ENCODE measurements at places on chromosomes 1 and 21. TPM values are rescaled to one million over a fixed set of nuclear protein-coding genes. Genes with fewer than 3 reads are reported as not detected.

Gene PDC
- not detected for total RNA-seq

Gene RGS7
- total RNA-seq, result 0.49 TPM

- DNase-seq, result no peak
- no peak overlapping the region for H3K4me3 ChIP-seq
- H3K27me3 ChIP-seq, result no peaks in the 10 kb centered on the region
Observed at GRCh38 chr1:77958391-77958790, 20.5 kb downstream of the FUBP1 start.

GRCh38 chr1:145846201-145846612 is 777 bp downstream of the NUDT17 start:
- peaks cover 36% of the 10 kb centered on the region for H3K36me3 ChIP-seq
- H3K27me3 ChIP-seq, result no peaks in the 10 kb centered on the region
- peaks cover 8% of the 10 kb centered on the region for H3K4me1 ChIP-seq
- no peak for DNase-seq
- H3K27ac ChIP-seq, result no peak overlapping the region
- no peak overlapping the region for H3K4me3 ChIP-seq

Gene OR14A2
- not detected for total RNA-seq

Gene ACTN2
- total RNA-seq, result not detected

DNA sequence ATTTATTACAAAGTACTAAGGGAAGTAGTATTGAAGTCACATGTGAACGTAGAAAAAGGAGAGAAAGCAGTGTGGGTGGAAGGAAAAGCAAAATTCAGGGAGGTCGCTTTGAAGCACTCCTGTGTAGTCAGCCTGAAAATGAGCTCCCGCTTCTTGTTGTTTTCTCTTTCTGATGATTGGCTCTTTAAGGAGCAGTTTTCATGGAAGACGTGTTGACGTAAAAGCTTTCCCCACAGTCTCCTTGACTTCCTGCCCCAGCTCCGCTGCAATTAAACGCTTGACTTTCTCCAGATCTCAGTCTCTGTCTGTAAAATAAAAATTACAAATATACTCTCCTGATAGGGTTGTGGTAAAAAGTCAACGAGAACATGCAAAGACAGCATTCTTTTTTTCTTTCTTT is 661.5 kb upstream of the ZP4 start:
- no peak for DNase-seq
- H3K4me3 ChIP-seq, result no peak overlapping the region
- no peak overlapping the region for H3K27ac ChIP-seq
- H3K36me3 ChIP-seq, result no peaks in the 10 kb centered on the region
- H3K4me1 ChIP-seq, result no peaks in the 10 kb centered on the region
- H3K27me3 ChIP-seq, result no peaks in the 10 kb centered on the region

DNA sequence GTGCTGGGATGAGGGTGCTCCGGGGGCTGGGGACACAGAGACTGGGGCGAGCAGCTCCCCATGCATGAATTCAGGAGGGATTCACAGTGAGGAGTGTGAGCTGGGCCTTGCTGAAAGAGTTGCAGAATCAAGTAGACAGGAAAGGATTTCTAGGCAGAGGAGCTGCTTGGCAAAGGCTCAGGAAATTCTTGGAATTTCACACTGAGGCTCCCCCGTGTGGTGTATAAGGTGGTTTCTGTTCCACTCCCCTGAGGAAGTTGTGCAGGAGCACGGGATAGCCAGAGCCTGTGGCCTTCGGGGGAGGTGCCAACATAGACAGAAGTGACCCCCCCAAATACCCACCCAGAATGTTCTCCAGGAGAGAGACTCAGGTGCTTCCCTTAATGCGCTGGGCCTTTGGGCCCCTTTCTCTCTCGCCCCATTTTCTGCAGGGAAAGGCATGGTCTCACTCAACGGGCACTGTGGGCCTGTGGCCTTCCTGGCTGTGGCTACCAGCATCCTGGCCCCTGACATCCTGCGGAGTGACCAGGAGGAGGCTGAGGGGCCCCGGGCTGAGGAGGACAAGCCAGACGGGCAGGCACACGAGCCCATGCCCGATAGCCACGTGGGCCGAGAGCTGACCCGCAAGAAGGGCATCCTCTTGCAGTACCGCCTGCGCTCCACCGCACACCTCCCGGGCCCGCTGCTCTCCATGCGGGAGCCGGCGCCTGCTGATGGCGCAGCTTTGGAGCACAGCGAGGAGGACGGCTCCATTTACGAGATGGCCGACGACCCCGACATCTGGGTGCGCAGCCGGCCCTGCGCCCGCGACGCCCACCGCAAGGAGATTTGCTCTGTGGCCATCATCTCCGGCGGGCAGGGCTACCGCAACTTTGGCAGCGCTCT is 58.5 kb upstream of the ACTL8 start:
- DNase-seq, result no peak
- H3K27ac ChIP-seq, result no peak overlapping the region
- no peaks in the 10 kb centered on the region for H3K36me3 ChIP-seq
- peaks cover 12% of the 10 kb centered on the region for H3K27me3 ChIP-seq
- H3K4me3 ChIP-seq, result no peak overlapping the region
- no peaks in the 10 kb centered on the region for H3K4me1 ChIP-seq

Gene SLC45A3
- 7.4 TPM for total RNA-seq

Gene LCE6A
- not detected for total RNA-seq

DNA sequence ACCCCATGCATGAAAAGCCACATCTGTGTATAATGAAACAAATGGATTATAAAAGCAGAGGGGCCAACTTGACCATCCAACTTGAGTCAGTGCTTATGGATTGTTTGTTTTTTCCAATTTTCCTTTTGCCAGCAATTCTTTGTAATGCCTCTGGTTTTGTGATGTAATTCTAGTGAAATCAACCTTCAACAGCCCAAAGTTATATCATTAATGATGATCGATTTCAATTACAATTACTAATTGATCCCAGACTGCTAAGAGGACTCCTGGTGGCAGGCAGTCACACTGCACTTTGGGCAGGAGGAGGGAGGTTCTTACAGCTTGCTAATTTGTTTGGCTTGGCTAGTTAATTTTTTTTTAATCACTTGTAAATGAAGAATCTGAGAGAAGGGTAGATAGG is 552.3 kb downstream of the NUF2 start:
- H3K27ac ChIP-seq, result no peak overlapping the region
- H3K36me3 ChIP-seq, result no peaks in the 10 kb centered on the region
- H3K4me1 ChIP-seq, result no peaks in the 10 kb centered on the region
- H3K4me3 ChIP-seq, result no peak overlapping the region
- H3K27me3 ChIP-seq, result no peaks in the 10 kb centered on the region

Gene EVA1C
- total RNA-seq, result 0.20 TPM

GRCh38 chr1:154990276-154990675 is 3.1 kb upstream of the LENEP start:
- H3K4me1 ChIP-seq, result peaks cover 7% of the 10 kb centered on the region
- H3K4me3 ChIP-seq, result no peak overlapping the region
- peaks cover 44% of the 10 kb centered on the region for H3K36me3 ChIP-seq
- H3K27me3 ChIP-seq, result no peaks in the 10 kb centered on the region
- no peak overlapping the region for H3K27ac ChIP-seq
- no peak for DNase-seq

- peaks cover 8% of the 10 kb centered on the region for H3K4me1 ChIP-seq
- no peak overlapping the region for H3K27ac ChIP-seq
- H3K4me3 ChIP-seq, result no peak overlapping the region
- H3K36me3 ChIP-seq, result no peaks in the 10 kb centered on the region
Observed at GRCh38 chr1:159800177-159800930, 1.8 kb upstream of the FCRL6 start.
